Spinal cord (tissue), 10 donors: ENCODE measurements at places on chromosomes 16 and 17.

DNA sequence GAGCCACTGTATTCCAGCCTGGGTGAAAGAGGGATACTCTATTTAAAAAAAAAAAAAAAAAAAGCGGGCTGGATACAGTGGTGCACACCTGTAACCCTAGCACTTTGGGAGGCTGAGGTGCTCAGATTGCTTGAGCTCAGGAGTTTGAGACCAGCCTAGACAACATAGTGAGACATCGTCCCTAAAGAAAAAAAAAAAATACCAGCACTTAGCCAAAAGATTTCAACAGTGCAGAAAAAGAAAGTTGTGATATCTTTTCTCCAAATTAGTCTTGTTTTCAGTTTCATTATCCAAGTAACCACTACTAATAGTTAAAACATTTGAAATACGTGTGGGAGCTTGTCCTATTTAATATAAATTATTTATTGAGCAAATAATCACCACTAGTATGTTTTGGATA, 48.7 kb downstream of the TENT4B start:
- no peak for DNase-seq

- no peak for DNase-seq
Measured at GRCh38 chr17:77476931-77477805, 336.4 kb downstream of the SEC14L1 start.

DNA sequence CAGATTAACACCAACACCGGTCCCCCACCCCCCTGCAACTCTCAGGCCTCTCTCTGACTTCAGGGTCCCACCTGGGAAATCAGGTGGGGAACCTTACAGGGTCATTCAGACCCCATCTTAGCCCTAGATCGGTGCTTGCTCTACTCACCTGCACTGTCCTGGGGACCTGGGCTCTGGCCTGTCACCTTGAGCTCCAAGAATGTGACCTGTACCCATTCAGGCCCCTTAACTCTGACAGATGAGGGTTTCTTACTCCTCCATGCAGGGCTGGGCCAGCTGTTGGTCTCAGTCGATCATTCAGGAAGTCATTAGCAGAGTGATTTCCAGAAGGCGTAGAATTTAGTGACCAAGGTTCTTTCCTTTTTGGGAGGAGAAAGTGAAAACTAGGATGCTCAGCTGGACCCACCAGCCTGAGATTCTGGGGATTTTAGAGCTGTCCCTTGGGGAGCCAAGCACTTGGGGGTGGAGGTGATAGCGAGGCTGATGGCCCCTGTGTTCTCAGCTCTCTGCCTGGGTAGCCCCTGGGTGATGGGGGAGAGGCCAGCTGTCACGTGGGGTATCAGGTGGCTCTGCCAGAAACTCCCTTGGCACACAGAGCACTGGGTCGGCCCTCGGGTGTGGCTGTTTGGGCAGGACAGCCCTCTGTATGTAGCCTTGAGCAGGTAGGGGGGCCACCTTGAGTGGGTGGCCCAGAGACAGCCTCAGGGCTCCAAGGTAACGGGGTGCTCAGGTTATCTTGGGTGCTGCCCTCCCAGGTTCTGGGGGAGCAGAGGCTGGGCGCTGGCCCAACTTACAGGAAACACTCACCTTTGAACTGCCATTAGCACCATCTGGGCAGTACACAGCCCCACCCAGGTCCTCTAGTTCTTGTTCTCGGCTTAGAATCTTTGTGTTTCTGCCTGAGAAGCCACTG, 724 bp downstream of the MVP start:
- no peak for DNase-seq

DNA sequence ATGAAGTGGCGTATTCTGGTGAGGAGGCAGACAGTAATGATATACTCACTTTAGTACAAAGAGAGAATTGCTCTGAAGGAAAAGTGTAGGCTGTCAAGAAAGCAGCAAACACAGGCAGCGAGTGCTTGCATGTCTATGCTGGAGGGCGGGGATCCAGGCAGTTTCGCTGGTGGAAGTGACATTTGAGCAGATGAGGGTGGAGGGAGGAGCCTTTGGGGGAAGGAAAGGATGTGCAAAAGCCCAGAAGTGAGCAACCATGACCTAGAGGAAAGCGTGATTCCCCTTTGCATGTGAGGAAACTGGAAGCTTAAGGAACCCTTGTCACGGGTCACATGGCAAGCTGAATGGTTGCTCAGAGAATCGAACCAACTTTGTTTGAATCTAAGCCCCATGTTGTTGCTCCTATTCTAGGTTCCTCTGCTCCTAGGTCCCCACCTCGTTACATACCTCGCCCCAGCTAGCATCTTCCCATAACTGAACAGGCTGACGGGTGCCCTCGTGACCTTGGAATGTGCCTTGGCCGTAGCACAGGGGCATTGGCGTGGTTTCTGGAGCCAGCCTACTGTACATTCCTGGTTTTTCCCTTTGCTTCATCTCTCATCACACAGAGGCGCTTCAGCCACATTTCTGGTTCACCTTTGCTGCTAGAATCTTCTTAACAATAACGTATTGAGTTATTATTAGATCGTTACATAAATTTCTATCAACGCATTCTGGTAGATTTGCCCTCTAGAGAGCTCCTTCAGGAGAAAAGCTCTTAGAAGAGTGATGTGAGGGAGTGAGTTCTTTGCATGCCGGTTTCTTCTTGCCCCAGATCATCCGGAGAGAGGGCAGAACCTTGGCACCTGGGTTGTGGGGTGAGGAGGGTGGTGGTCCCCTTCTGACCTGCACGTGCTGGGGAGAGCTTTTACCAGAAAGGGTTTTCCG, 191.8 kb downstream of the SNX29 start:
- DNase-seq: no peak

DNA sequence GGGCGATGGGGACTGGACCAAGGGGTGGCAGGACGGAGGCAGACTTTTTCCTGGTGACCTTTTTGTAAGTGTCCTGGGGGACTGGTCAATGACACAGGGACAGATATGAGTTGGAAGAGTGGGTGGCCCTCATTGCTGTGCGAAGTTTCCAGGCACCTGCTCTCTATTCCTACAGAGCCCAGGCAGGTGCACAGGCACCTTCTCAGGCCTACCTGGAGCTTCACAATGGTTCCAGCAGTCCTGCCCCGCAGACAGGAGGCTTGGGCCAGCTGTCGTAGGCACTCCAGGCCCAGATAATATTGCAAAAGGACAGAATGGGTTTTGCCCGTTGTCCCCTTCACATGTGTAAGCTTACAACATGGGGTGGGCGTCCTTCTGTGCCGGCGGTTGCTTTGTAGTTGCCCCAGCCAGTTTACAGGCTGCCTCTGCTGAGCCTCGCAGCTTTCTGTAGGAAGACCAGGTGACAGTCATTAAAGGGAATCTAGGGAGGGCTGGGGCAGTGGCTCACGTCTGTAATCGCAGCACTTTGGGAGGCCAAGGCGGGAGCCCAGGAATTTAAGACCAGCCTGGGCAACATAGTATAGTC, 84.3 kb downstream of the ARHGAP23 start:
- DNase-seq: no peak

DNA sequence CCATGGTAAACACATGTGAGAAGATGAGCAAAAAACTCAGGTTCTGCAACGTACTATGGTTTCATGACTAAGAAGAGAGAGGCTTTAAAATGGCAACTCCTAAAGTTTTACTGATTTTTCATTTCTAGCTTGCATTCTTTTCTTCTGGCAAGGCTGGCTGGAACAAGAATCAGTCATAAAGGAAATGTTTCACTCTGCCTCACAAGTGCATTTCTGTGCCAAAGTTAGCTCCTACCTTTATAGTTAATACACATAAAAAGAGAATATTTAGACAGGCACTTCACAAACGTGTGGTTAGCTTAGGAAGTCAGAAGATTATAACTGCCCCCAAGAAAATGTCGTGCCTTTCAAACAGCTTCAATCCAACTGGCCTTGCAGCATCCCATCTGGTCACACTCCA, 417.1 kb upstream of the CDH11 start:
- no peak for DNase-seq

DNA sequence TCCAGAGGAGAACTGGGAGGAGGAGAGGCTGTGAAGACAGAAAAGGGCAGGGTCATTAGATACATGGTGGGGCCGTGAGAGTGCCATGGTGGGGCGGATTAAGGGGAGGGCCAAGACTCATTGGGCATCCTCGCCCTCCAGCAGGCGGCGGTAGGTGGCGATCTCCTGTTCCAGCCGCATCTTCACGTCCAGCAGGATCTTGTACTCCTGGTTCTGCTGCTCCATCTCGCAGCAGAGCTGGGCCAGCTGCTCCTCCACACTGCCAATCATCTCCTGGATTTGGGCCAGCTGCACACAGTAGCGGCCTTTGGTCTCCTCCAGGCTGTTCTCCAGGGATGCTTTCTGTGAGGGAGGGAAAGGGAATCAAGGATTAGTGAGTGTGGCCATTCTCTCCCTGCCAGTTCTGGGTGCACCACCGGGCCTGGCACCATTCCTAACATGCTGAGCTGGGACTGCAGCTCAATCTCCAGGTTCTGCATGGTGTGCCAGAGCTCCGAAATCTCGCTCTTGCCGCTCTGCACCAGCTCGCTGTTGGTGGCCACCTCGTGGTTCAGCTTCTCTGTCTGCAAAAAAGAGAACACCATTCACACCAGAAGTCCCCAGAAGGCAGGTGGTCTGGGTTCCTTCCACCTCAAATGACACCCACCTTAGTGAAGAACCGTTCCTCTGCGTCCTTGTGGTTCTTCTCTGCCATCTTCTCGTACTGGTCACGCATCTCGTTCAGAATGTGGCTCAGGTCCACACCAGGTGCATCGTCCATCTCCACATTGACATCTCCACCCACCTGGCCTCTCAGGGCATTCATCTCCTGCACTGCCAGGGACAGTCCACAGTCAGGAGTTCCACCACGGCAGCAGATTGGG, 129.0 kb downstream of the CCDC144A start:
- no peak for DNase-seq

GRCh38 chr17:73201215-73202069, 8.6 kb downstream of the COG1 start:
- DNase-seq: no peak

GRCh38 chr16:61500851-61501250, 535.4 kb downstream of the CDH8 start:
- DNase-seq: no peak

- no peak for DNase-seq
Measured at GRCh38 chr17:66309793-66310192, 7.4 kb downstream of the PRKCA start.

GRCh38 chr17:13981881-13982280, 87.4 kb upstream of the COX10 start:
- DNase-seq: no peak

- no peak for DNase-seq
Measured at GRCh38 chr17:62091804-62092203, 26.7 kb upstream of the MED13 start.

DNA sequence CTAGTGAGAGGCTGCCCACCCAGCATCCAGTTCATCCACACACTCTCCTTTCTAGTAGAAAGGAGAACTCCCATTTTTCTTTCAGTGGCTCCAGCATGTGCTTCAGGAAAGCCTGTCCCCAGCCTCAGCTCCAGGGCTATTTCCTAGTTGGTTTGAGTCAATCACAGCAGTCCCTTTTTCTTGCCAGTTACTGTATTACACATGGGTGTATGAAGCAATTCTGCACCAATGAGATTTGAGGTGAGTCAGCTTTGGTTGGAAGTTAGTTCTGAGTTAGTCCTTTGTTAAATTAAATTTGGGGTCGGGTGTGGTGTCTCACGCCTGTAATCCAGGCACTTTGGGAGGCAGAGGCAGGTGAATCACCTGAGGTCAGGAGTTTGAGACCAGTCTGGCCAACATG, 24.8 kb downstream of the RAD51D start:
- DNase-seq: no peak

DNA sequence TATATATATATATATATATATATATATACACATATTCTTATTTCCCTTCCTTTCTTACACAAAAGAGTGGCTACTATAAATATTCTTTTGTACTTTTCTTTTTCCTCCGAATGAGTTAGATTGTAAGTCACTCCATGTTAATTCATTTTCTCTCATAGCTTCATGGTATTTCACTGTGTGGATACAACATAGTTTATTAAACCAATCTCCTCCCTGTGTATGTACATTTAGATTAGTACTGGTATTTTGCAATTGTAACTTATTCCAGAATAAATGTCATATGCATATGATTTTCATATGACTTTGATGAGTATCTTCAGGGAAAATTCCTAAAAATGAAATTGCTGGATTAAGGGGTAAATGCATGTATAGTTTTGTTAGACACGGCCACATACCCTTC, 20.0 kb upstream of the FA2H start:
- no peak for DNase-seq

DNA sequence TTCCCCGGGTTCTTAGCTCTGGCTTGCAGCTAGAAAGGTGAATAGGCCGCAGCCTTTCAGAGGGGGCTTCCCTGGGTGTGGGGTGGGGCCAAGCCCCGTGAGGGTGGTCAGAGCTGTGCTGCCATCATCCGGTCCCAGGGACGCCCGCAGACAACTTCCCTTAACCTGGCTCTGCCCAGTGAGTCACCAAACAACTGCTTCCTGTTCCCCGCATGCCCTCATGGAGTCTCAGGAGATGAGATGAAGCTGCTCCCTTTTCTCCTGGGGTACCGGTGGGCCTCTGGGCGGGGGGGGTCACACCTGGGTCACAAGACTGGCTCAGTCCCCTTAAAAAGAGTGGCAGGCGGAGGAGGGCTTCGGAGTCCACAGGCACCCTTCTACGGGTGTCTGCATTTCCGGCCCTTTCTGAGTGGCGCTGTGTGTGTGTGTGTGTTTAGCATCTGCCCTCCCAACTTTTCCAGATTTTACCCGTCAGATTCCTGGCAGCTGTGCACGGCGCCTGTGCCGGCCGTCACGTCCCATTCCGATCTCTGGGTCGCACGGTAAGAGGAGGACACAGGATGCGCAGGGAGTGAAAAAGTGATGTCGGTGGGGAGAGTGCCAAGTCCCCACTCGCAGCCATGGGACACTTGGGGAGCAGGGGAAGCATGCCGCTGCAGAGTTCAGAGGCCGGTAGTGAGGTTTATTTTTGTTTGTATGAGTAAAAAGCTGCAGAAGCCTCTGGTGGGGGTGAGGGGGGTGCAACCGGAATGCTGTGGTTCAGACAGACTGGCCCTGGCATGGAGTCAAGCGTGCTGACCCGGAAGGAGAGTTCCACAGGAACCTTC, 16.8 kb downstream of the HIC1 start:
- DNase-seq: no peak

- DNase-seq: no peak
Measured at GRCh38 chr16:3787924-3788661, 70.8 kb upstream of the TRAP1 start.

DNA sequence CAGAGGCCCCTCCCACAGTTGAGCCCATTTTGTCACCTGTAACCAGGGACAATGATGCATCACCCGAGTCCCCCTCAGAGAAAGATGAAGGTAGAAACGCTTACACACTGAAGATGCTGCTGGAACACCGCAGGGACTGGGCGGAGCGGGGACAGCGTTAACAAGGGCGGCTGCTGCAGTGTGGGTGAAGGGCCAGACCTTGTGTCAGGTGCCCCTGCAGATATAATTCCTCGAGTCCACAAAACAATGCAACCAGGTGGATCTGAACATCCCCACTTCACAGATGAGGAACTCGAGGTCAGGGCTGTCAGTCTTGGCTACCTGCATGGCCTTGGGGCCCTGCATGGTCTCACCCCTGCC, 6.3 kb upstream of the MAPK7 start:
- no peak for DNase-seq

- DNase-seq: no peak
Measured at GRCh38 chr16:64892835-64893785, 228.8 kb downstream of the CDH11 start.
